ENCODE measurements at places on chromosomes 11 and 22.

GRCh38 chr22:48464246-48464645 lies 1363.4 kb downstream of the BRD1 start:
- DNase-seq, result no peak

DNA sequence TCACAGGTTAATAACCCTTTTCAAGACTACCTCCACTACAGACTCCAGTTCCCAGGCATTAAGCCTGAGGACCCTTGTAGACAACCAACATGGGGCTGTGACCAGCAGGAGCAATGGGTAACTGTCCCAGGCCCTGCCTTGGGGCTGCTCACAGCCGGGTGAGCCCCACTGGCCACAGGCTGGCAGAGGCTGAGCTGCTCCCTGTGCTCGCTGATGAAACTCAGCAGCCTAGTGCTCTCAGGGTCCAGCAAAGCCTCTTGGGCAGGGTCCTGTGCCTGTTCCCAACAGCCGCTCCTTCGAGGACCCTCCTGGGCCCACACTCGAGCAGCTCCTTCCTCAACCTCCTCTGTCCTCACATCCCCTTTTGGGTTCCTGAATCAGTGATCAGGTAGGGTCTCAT lies 99.8 kb downstream of the VPREB1 start:
- no peak for DNase-seq

DNA sequence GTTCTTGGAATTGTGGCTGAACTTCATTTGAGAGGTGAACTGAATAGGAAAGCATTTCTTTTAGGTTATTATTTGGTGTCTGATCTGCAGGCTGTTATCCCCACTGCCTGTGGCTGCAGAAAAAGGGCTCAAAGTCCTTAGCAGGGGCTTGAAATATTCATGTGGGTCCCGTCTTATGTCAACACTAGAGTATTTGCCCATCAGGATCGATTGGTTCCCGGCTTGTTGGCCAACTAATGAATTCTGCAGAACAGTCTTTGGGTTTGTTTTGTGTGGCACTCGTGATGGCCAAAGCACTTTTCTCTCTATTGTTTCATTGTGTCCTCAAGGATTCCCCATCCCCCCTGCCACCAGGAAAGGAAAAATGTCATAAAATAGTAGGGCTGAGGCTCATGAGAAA lies 211.9 kb downstream of the MYO18B start:
- DNase-seq, result no peak

DNA sequence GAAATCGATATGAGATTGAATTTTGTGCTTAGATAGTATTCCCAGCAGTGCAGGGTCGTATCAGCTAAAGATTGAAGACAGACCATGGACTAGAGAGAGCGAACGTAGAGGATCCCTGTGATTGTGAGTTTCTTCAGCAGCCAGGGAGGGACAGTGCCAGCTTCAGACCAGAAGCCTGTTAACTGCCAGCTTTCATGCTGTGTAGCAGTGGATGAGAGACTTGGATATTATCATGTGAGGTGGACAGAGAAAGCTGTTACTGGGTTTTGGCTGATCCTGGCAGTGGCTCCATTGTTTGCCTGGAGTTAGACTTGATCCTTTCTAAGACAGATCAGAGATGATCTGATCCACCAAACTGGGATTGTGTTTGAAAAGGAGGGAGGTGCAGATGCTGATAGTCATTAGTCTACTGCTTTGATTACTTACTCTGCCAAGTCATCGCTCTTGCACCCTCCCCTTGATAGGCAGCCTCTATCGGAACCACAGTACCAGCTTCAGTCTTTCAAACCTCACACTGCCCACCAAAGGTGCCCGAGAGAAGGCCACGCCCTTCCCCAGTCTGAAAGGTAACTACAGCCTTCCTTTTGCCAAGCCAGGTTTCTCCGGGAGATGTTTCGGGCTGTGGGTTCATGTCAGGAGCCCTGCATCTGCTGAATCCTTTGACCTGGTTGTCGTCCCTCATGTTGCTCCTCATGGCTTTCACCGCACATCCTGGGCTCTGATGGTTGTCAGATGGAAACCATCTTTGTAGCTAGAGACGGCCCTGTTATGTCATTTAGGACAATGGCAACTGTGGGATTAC lies 16.2 kb downstream of the MADD start:
- no peak for DNase-seq

GRCh38 chr22:42066937-42067336 lies 3.7 kb downstream of the NAGA start:
- DNase-seq, result no peak

DNA sequence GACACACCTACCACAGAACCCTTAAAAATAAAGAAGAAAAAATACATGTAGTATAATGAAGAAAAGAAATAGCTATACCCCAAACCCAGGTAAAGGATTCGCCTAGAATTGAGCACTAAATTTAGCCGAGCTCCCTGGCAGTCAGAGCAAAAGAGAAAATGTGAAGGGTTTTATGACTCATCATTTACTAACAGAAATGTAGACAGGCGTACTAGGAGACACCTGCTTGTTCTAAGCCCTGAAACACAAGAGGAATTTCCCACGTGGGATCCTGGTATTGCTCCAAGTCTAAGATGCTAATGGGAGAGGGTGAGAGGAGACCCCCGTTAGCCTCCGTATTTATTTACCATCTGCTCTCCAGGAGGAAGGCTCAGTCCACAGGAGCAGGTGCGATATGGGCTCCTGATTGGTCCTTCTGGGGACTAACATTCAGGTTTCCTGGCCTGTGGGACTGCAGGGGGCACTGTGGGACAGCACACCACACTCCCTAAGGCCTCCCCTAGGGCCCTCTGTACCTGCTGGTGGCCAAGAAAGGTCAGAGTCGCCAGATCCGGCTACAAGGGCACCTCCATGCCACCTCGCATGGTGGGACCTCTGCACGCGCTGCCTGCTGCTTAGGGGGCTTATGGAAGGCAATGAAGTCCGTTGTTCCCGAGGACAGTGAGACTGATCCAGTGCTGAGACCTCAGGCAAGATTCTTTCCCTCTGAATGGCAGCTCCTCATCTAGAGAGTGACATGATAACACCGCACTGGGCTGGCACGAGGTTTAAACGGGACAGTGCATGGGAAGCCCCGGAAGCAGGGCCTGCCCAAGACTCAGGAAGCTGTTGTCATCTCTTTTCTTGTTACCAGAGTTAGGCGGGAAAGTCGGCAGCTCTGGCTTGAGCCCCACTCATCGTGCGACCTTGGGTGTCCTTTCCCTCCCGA lies 25.8 kb downstream of the KCNC1 start:
- DNase-seq, result peak; percentile 81

GRCh38 chr22:45884201-45885062 lies 92.5 kb downstream of the WNT7B start:
- DNase-seq, result no peak

DNA sequence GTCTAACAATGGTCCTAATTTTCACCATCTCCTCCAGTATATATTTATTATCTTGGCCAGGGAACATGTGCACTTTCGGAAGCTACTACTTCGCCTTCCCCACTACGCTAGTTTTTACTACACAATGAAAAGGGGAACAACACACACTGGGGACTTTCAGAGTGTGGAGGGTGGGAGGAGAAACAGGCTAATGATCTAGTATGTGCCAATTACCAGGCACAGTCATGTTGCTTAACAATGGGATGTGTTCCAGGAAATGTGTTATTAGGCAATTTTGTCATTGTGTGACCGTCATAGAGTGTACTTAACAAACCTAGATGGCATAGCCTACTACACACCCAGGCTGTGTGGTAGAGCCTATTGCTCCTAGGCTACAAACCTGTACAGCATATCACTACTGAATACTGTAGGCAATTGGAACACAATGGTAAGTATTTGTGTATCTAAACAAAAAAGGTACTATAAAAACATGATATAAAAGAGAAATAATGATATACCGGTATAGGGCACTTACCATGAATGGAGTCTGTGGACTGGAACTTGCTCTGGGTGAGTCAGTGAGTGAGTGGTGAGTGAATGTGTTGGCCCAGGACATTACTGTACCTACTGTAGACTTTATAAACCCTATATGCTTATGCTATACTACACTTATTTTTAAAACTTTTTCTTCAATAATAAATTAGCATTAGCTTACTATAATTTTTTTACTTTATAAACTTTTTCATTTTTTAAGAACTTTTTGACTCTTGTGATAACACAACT lies 20.1 kb upstream of the CUL5 start:
- no peak for DNase-seq

DNA sequence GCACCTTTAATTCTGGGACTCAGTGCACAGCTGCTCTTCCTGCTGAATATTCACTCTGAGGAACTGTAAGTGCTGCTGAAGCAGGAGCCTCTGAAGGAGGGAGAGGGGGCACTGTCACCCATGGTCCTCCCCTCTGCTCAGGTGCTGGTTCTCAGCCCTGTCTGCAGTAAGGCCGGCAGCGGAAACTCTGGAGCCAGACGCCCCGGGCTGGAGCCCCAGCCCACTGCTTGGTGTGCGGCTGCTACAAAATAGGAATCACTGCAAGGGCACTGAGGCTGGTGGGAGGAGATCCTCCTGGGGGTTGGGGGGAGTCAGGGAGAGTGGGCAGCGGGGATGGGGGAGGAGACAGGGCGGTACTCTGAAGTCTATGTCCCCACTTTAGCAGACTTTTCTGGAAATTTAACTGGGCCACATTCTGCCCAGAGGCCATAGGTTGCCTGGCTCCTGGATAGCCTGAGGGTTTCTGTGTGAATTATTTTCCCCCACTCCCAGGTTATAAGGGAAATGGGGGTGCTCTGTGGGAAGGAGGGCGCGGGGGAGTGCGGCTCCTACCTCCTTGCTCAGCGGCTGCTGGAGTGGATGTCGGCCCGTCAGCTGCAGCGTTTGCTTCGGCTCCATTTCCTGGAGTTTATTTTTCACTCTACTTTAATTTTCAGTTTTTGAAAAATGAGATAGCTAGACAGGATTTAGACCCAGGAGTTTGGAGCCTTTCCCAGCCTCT lies 33.6 kb downstream of the TBC1D22A start:
- no peak for DNase-seq

DNA sequence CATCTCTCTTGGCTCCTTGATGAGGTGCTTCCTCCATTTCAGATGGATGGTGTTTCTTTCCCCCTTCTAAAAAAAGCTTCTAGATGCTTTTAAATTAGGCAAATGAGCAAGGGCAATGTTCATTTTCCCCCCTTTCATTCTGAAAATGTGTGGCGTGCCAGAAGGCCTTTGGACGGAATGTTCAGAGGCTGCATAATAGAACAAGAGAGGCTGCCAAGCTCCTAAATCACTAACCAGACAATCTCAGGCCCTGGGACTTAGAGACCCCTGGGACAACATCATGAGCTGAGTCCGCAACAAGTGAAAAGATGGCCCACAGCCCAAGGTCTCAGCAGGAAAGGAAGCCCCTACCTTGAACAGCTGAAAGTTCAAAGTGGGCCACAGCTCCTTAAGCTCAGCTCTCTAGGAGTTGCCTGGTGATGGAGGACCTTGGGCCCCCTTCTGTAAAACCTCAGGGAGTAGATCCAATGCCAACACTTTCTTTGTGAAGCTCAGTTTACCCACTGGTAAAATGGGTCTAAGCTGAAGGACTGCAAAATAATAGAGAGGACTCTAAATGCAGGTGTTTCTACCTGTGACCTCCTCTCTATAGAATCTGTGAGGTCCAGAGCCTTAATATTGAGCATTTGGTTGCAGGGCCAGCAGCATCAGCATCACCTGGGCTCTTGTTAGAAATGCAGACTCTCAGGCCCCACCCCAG lies 144.0 kb downstream of the FBXO7 start:
- DNase-seq, result no peak

- no peak for DNase-seq
Measured at GRCh38 chr11:69203381-69203780, 47.6 kb downstream of the SMIM38 start.

- no peak for DNase-seq
Measured at GRCh38 chr22:26748845-26749244, 91.5 kb downstream of the MIAT start.

GRCh38 chr11:67277231-67277961 lies 11.1 kb downstream of the GRK2 start:
- DNase-seq, result no peak

DNA sequence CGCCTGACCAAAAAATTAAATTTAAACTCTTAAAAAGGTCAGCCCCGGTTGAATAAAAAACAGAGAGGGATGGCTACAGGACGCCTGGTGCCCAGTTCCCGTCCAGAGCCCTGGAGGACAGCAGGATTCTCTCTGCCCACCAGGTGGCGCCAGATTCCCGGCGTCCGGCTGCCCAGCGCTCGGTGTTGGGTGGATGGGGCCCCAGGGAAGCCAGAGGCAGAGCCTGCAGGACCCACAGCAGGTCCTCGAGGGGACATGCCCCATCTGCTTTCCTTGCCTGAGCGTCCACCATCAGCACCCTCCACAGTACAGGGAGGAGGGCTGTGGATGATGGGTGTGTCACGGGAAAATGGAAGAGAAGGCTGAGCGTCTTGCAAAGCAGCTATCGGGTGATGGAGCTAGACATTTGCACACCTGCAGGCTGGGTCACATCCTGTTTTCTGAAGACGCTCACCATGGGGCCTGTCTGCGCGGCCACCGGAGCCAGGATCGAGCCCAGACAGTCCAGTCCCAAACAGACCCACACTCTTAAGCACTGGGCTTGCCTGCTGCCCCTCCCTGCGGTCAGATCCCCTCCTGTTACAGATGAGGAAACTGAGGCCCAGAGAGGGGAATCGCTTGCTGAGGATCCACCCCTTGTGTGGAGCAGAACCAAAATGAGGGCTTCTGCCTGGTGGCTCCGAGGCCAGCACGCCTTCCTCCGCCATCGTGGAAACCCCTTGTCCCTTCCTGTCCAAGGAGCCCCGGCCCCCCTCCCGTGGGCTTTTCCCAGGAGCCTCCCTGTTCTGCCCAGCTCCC lies 18.5 kb upstream of the CBX7 start:
- peak; percentile 74 for DNase-seq

DNA sequence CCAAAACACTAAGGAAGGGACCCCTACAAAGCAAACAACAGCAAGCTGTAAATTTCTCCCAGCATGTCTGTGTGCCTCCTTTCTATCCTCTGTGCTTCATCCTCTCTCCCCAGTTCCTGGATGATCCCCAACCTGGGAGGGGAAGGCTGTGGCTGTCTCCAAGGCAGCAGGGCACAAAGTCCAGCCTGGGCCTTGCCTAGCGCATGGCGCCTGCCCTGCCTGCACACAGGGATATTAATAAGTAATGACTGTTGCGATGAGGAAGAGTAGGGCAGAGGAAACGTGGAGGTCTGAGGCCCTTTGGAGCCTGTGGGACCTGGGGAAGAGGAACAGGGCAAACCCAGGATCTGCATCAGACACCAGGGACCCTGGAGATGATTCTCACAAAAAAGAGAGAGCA lies 2.0 kb downstream of the USH1C start:
- DNase-seq, result no peak

All from NCI-H524 (cell line).